Urinary bladder (tissue), 4 donors: ENCODE measurements at places on chromosomes 11 and 22.

DNA sequence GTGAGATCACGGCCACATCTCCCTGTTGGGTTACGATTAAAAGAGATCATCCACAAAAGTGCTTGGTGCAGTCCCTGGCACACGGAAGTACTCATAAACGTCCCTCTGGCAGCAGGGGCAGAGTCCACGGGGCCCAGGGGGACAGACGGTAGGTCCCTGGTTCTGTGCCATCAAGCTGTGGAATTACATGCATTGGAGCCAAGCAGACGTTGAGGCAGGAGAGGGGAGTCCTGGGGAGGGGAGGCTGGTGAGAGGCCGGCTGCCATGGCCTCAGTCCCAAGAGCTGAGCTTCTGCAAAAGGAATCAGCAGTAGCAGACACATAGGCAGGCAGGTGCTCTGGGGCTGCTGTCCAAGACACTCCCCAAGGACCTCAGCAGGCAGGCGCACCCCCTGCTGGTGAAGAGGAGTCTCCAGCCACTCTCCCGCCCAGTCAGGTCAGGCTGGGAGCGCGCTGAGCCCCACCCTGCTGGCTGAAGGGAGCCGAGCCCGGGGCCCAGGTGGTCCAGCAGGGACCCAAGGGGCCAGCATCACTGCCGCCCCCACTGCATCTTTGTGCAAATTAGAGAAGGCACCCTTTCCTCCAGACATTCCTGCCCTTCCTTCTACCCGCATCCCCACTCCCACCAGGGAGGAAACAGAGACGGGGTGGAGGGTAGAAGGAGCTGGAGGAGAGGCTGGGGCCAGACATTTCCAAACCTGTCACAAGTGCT, 7.6 kb upstream of the KCTD17 start:
- DNase-seq = no peak

DNA sequence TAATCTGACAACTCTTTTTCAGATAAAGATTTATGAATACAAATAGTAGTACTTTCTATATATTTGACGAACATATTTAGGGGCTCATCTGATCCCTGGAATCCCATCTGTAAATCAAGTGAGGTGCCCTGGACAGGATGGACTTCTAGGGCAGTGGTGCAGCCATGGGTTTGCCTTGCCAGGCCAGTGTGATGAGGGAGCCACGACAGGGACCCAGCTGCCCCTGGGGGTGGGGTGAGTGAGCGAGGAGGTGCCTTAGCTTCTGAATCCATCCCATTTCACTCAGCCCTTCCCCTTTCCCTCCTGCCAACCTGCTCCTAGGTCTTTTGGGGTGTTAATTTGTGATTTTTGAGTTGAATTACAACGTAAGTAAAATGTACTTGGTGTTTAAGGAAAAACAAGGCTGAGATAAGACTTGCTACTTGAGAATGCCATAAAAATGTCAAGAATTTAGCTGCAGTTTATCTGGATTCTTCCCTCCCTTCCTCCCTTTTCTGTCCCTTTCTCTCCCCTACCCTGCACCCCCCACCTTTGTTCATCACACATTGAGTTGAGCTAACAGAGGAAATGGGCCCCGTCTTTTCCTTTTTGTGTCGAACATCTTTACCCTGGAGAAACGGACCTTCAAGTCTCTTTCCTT, 60.8 kb downstream of the PPFIBP2 start:
- no peak for DNase-seq

DNA sequence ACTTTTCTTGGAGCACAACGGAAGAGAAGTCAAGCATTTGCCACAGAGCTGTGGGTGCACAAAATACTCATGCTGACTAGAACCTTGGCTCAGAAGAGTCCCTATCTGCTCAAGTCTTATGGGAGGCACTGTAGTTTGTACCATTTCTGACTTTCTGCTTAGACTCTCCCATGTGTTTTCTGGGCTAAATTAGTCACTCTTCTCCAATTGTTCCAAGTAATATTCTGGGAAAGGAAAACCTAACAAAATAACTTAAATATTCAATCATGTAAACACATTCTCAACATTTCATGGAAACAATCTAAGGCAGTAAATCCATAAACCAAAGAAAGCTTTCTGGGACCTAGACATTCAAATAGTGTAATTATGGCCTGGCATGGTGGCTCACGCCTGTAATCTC, 220.7 kb downstream of the SWAP70 start:
- no peak for DNase-seq

GRCh38 chr11:61955422-61956135, 5.4 kb downstream of the BEST1 start:
- no peak for DNase-seq

DNA sequence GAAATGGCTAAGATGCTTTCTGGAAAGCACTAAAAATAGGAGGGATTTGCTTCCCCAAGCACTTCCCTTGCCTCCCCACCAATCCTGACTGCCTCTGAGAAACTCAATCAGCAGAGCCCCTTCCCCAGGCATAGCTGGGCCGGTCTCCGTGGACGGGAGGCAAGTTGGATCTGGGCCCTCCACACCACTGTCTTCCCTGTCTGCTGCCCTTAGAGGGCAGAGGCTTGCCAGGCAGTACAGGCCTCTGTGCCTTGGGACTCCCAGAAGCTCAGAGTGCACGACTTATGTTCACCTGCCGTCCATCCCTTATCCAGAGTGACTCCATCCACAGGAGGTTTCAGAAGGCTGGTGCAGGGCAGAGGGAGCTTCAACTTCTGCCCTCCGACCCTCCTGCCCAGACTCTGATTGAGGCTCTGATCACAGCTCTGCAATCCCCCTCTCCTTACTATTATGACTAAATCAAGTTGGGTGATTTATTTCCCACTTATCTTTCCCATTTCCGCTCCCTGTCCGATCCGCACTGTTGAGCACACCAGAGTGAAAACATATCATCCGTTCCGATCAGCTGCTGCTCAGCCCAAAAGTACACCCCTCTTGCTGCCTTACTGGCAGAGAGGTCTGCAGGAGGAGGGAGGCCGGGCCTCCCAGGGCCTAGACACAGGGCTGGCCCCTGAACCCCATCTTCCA, 71.8 kb downstream of the DSCAML1 start:
- no peak for DNase-seq

DNA sequence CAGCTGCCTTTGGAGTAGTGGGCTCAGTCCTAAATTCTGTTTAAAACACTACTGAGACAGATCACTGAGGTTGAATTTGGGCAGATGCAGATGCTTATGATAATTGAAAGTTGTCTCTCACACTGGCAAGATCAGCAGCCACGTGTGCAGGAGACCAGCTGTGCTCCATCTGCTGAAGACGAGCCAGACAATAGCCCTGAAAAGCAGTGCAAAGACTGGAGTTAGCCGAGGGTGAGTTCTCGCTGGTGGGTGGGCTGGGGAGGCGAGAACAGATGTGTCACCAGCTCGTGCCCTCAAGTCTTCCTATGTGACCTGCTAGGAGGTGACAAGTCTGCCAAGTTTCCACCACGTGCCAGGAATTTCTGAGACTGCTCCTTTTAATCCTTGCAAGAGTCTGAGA, 661.3 kb upstream of the B3GAT1 start:
- no peak for DNase-seq

DNA sequence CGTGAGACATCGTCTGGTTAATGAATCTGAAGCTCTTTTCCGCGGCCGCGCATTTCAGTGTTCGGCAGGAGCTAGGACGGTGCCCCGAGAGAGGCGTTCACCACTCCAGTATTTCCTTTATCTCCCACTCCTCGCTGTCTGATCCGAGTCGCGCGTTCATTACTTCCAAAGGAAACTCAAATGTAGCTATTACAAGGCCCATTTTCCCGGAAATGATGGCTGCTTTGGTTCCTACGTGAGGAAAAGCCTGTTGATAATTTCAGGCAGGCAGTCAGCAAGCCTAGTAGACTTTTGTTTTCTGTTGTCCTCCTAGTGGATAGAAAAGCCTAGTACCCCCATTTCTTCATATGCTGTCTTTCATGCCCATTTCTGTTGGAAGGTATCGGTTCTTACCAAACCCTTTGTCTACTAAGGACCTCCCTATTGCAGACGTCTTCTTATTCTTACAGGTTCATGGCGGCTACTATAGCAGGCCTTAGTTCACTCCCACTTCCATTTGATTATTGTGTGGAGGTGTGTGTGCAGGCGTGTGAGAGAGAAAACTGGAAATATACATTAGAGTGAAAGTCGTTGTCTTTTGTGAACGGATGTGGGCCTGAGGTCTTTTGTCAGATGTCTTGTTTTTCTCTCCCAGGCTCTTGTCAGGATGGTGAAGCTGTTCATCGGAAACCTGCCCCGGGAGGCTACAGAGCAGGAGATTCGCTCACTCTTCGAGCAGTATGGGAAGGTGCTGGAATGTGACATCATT, 737 bp downstream of the RBM4 start:
- peak; percentile 37 for DNase-seq

DNA sequence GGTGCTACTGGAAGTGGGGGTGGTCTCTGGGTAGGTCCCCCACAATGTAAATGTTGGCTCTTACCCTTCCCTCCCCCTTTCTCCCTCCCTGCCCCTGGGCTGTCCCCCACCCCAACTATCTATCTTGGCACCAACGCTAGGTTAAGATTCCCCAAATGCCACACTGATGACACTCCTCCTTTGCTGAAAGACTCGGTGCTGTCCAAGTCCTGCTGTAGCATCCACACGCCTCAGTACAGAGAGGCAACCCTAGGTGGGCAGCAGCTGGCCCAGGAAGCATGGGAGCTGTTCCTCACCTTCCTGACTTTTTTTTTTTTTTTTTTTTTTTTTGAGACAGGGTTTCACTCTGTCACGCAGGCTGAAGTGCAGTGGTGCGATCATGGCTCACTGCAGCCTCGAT, 3.4 kb upstream of the KCTD17 start:
- DNase-seq = no peak

- DNase-seq = no peak
These were observed 121.3 kb upstream of the CADM1 start for GRCh38 chr11:115625502-115625901.

- no peak for DNase-seq
These were observed 490.5 kb upstream of the RAG2 start for GRCh38 chr11:37088573-37088910.

DNA sequence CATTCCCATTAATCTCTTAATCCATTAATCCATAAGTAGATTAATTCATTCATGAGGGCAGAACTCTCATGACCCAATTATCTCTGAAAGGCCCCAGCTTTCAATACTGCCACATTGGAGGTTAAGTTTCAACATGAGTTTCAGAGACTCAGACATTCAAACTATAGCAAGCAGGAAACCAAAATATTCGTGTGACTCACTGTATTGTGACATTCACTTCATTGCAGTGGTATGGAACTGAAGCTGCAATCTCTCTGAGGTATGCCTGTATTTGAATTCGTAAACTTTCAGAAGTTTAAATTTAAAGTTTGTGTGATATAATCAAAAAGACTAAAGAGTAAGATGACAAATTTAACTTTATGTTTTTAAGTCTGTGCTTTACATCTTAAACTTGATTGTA, 2.9 kb upstream of the OR52J3 start:
- no peak for DNase-seq

DNA sequence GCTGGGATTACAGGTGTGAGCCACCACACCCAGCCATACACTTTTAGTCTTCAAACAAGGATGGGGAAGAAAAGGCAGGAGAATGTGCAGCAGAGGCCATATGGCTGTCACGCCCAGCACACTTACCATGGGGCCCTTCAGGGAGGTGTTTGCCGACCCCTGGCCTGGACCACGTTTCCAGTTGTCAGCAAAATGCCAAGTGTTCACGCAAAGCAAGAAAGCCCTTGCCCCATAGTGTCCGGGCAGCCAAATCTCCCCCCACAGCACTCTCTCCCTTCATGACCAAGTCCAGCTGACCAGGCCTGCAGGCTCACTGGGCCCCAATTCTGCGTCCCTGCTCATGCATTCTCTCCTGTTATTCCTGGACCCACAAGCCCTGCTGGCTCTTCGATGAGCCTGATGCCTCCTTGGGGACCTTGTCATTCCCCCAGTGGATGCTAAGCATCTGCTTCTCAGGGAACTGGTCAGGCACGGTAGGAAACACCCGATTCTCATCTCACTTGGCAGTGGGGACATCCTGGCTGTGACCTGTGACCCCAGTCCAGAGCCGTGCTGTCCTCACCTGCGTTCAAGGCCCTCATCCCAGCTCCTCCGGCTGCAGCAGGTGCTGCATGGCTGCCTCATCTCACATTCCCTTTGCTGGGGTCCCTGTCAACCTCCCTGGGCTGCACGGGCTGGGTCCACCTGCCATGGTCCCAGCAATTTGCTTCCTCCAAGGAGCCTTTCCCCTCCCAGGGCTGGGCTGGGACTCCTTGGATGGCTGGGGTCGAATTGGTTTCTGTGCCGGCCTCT, 96.4 kb downstream of the CTTN start:
- no peak for DNase-seq

DNA sequence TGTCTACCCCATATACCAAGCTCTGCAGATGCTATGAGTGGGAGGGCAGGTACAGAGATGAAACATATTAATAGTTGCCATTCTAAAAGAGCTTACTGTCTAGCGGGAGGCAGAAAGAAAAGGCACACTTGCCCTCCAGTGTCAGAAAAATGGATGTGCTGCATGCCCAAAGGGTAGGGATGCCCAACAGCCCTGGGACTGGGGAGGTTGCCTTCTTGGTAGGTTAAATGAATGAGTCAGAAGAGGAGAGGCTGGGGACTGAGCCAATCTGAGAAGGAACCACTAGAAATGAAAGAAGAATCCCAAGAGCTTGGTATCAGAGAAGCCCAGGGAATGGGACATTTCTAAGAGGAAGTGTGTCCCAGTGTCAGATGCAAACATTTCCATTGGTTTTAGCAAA, 1.2 kb downstream of the BIRC3 start:
- DNase-seq = no peak
